ENCODE measurements at places on chromosomes 12 and 14.

GRCh38 chr12:79191391-79191790 is 326.8 kb downstream of the SYT1 start:
- no peak for DNase-seq

DNA sequence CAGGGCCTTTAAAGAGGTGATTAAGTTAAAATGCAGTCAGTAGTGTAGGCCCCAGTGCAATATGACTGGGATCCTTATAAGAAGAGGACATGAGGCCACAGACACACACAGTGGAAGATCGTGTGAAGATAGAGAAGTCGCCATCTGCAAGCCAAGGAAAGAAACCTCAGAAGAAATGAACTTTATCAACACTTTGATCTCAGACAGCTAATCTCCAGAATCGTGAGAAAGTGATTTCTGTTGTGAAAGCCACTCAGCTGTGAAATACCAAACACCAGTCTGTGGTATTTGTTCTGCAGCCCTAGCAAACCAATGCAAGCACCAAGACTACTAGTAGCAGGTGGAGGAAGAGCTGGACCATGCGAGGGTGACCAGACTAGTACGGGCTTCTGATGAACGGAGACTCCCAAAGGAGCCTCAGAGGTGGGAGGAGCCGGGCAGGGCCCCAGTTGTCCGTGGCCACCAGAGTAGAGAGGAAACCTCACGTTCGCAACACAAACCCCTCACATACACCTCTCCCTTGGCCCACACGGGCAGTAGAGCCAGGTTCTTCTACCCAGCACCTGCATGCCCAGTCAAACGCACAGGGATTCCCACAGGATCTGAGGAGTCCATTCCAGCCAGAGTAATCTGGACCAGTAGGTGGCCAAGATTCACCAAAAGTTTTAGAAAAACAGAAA is 243.0 kb downstream of the TTC8 start:
- DNase-seq = no peak

DNA sequence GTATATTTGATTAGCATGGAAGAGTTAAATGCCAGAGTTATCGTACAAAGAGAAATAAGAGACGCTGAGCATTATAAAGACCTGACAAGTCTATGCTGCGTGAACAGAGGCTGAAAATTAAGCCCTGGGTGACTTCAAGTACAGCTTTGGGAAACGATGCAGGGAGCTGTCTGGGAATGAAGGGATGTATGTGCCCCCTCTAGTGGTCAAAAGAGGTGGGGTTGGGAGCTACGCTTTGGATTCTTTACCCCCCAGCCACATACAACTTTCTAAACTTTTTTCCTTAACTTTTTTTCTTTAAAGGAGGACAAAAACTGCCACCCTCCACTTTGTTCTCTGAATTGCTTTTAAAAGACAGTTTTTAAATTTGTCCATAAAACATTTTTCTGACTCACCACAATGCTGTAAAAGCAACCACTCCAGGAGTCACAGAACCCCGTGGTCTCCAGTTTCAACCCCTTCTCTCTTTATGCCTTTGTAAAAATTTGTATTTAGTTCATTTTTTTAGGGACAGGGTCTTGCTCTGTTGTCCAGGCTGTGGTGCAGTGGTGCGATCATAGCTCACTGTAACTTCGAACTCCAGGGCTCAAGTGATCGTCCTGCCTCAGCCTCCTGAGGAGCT is 59.4 kb downstream of the ZNF664 start:
- peak; percentile 85 for DNase-seq

DNA sequence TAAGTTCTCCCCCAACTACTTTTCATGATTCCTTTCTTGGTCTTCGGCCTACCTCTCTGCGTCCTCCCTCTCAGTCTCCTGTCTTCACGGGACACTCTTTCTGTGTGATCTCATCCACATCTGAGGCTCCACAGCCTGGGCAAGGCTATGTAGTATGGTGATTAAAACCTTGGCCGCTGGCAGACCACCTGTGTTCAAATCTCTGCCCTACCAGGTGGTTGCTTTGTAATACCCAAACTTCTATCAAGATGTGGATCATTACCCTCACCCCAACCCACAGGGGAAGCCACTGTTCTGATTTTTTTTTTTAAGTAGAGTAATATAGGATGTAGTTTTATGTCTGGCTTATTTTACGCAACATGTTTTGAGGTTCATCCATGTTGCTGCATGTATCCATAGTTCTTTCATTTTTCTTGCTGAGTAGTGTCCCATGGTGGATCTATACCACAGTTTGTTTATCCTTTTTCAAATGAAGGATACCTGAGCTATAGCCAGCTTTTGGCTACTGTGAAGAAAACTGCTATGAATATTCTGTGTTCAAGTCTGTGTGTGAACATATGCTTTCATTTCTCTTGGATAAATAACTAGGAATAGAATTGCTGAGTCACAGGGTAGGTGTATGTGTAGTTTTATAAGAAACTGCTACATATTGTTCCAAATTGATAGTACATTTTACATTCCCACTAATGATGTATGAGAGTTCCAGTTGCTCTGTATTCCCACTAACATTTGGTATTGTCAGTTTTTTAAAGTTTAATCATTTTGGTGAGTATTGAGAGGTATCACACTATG is 8.3 kb upstream of the STAT6 start:
- DNase-seq = no peak

DNA sequence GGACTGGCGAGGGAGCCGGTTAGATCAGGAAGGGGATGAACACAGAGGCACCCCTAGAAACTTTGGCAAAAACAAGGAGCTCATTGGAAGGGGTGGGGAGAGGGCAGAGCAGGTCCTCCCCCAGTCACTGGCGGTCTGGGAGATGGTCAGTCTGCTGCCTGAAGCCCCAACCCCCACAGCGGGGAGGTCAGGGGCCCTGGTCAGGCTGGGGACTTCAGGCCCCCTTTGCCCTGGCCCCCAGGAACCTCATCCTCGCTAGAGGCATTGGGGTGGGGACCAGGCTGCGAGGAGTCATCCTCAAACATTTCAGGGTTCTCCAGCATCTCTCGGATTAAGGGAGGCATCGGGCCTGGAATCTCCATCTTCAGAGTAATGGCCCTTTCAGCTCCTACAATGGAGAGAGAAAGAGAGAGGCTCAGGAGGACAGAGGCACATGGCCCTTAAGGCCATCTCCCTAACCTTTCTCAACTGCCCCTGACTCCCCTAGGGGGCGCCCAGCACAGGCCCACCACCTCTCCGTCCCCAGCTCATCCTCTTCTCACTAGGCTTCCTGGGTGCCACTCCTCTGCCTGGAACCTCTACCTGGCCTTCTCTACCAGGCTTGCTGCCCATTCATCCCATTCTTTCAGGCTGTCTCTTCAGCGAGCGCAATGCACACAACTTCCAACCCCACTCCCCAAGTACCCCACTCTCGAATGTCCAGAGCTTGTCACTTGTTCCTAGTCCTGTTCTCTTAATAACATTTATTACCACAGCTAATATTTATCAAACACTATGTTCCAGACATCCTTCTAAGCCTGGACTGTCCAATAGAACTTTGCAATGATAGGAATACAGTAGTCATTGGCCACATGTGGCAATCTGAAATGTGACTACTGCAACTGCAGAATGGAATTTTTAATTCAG is 4.7 kb upstream of the ITGB7 start:
- no peak for DNase-seq

DNA sequence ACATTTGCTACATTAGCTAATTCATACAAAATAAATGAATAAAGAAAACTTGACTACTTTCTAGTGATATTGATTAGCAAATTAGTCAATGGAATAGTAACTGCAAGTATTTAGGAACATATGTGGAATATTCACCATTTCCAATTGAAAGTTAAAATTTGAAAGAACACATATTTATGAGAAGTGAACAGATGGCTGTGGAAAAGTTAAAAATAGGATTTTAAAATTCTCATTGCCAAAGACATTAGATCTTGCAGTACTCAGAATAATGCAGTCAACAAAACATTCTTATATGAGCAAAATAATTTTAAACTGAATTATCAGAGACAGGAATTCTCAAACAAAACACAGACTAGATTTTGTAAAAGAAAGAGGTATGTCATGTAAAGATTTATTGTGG is 613.9 kb upstream of the NOVA1 start:
- DNase-seq = no peak

DNA sequence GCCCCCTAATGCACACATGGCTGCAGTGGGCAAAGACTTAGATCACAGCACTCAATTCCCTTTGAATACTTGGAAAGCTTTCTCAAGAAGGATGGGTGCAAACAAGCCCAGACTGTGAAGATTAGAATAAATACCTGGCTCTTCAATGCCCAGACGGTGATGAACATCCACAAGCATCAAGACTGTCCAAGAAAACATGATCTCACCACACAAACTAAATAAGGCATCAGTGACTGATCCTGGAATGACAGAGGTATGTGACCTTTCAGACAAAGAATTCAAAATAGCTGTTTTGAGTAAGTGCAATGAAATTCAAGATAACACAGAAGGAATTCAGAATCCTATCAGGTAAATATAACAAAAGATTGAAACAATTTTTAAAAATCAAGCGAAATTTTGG is 43.8 kb upstream of the ZDHHC17 start:
- no peak for DNase-seq

- no peak for DNase-seq
Observed at GRCh38 chr12:55844961-55845360, 2.2 kb upstream of the MMP19 start.

DNA sequence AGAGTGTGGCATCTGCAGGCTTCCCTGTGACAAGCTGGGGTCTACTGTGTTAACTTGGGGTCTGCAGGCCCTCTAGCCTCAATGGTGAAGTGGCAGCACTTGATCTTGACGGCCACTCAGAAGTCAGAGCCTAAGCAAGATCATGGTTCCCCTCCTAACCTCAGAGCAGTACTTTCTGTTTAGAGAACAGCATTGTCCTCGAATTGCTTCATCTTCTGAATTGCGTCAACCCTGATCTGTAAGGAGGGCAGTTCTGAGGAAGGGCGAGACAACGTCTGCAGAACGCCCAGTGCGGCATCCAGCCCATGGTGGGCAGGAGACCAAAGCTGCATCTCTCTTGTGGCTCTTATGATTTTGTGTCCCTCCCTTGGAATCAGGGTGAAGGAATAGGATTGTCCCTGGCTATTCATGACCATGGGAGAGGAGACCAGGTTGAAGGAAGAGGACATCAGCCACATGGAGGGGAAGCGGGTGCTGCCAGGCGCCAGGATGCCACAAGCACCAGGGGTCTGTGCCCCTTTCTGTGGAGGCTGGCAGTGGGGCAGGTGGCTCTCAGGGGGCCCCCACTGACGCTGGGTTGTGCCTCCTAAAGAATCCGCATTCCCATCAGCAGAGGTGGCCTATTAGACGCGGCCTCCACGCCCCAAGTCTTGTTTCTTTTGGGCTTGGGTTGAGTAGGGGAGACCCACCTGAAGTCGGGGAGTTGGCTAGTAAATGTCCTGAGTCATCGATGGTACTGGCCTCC is 2.2 kb downstream of the SERPINA9 start:
- DNase-seq = no peak

- DNase-seq = peak; percentile 19
Observed at GRCh38 chr12:26918321-26919215, 19.2 kb downstream of the INTS13 start.

DNA sequence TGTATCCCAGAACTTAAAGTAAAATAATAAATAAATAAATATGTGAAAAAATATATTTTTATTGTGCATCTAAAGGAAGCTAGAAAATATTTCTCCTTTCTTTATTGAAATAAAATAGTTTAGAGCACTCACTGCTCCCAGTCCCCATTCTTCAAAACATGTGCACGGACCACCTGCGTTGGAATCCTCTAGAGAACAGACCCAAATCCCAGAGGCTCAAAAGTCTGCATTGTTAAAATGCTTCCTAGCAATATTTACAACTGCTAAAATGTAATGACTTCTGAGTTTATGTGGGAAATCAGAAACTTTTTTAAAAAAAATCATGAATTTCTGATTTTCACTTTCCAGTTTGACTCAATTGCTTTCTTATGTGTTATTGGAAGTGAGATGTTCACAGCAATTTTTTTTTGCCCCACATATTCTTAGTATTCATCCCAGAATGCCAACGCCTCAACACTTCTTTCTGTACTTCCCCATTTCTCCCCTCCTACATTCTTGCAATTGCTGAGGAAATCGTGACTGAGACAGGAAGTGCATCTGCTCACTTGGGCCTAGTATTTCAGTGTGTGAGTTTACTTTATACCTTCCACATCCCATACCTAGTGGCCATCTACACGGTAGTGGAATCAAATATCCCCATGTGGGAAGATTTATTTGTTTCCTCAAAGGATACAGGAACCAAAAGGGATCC is 116.0 kb upstream of the FLRT2 start:
- no peak for DNase-seq

DNA sequence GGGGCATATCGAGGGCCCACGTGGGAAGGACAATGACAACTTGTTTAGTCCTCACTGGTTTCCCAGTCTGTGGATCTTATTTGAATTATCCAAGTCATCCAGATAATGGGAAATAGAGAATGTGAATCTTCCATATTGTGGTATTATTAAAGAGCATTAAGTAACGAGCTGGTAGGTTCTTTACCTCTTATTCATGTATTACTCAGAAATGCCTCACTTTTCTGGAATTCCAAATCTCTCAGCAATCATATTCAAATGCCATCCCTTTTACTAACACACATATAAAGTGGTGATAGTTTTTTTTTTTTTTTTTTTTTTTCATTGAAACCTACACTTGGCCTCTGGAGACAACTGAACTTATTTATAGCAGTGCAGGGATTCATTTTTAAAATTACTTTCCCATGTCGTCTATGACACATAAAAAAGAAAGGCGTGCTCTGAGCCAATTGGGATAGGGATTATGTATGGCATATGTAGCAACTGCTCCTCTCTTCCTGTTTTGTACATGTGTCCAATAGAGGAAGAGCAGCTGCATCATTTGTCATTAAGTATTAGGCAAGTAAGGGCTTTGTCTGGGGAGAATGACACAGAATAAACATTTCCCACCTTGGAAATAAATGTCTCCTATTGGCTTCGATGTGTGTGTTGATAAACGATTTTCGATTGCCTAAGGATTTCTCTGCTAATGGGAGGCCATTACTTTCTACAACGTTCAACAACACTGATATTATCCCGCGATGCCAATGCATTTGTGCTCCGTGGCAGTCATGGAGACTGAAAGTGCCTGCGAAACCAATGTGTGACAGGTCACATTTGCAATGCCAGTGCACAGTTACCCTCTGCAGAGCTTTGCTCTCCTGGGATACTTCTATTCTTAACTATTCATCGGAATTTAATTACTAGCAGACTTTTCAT is 78.6 kb upstream of the IFNG-AS1 start:
- DNase-seq = no peak

DNA sequence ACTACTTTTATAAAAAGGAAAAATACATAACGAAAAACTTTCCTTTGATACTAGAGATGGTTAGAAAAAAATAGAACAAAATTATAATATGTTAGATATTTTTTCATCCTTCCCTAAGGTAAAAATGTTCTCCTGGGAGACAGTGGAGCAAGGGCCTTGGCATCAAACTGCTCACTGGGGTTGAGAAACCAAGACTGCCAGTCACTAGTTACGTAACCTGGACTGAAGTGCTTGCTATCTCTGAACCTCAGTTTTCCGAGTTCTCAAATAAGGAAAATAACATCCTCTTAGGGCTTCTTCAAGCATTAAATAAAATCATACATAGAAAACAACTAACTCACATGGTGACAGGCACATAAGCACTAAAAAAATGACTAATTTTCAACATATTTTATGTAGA is 48.2 kb upstream of the FRMD6 start:
- DNase-seq = no peak

- DNase-seq = peak; percentile 91
Observed at GRCh38 chr12:49358483-49359141, 8.7 kb upstream of the SPATS2 start.
